Cerebellar nuclear complex (tissue), 1 donor: ENCODE measurements at places on chromosomes 12 and 14.

GRCh38 chr12:29902043-29902442 is 118.3 kb upstream of the TMTC1 start:
- no peak for DNase-seq

DNA sequence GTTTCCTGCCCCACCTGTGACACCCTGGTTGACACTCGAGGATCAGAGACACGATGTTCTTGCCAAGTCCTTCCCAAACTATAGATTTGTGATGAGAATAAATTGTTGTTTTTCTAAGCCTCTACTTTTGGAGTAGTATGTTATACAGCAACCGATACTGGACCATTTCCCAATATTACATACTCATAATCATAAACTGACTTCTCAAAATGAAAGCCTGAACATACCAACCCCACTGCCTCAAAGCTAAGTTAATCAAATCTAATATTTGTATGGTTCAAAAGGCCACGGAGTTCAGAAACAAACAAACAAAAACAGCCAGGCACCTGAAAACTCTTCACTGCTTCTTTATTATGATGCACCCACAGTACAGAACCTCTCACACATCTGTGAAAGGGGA is 52.3 kb upstream of the GPHB5 start:
- no peak for DNase-seq

GRCh38 chr12:132545955-132546354 is 56.0 kb downstream of the FBRSL1 start:
- no peak for DNase-seq

- DNase-seq, result no peak
These were observed 398.3 kb downstream of the RAD51B start for GRCh38 chr14:68217791-68218340.
